ENCODE measurements at places on chromosomes 16 and 17.
A peak's percentile ranks its signal among the peaks of the same experiment; 100 is the strongest.

DNA sequence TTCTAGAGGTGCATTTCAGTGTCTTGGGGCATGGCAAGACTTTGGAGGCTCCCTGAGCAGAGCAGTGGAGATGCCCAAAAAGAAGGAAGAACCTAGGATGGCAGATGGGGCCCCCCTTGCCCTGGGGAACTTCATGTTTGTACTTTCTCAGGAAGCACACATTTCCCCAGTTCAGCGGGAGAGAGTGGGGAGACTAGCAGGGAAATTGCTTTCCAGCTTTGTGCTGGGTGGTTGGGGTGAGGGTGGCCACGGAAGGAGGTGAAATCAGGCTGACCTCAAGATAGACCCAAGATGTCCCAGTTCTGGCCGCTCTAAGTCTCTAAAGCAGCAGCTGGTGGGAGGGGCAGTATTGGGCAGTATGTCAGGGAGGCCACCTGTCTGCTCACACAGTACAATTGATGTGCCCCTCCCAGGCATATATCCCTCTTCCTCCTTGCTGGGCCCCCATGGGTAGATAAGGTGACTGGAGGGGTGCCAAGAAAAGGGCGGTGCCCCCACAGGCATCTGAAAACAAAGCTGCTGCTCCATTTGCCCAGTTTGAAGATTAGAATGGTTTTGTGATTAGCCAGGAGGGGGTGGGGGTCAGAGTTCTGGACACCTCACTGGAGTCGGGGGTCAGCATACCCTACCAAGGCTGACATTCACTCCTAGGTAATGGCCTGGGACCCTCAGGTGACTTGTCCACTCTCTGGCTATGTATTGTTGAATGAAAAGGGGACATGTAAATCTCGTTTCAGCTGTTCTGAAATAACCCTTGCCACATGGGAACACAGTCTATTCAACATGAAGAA is 17.1 kb upstream of the NAGLU start:
- no peak for DNase-seq

- no peak for DNase-seq
Observed at GRCh38 chr17:13051915-13052314, 34.1 kb upstream of the ELAC2 start.

- peak; percentile 87 for DNase-seq
Observed at GRCh38 chr16:15650019-15650697, at the start of gene NDE1. Gene NDE1 (plus strand): TSS chr16:15650245. CDS start chr16:15664779, 14,534 bp downstream.

DNA sequence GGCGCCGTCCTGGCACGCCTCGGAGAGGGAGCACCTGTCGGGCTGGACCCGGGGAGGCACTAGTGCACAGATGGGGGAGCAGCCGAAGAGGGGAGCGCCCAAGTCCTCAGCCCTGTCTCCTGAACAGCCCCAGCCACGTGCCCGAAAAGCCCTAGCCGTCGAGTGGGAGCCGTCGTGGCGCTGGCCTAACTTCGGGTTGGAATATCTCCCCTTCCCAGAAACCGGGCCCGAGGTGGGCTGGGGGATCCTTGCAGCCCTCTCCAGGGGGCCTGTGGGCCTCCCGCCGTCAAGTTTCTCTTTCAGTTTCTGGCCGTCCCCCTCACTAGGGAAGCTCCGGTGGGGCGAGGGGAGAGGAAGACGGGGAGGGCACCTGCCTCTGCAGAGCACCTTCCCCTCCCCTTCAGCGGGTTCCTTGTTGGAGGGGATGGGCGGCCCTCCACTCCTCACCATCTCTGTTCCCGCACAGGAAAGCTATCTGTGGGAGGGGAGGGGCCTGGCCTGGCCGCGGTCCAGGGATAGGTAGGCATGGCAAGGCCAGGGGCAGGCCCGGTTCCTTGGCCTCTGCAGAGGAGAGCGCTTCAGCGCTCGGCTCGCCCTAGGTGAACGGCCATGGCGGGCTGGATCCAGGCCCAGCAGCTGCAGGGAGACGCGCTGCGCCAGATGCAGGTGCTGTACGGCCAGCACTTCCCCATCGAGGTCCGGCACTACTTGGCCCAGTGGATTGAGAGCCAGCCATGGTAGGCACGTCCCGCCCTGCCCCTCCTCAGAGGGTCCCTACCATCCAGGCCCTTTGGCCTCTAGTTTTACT is 709 bp downstream of the STAT5A start:
- DNase-seq, result peak; percentile 62

DNA sequence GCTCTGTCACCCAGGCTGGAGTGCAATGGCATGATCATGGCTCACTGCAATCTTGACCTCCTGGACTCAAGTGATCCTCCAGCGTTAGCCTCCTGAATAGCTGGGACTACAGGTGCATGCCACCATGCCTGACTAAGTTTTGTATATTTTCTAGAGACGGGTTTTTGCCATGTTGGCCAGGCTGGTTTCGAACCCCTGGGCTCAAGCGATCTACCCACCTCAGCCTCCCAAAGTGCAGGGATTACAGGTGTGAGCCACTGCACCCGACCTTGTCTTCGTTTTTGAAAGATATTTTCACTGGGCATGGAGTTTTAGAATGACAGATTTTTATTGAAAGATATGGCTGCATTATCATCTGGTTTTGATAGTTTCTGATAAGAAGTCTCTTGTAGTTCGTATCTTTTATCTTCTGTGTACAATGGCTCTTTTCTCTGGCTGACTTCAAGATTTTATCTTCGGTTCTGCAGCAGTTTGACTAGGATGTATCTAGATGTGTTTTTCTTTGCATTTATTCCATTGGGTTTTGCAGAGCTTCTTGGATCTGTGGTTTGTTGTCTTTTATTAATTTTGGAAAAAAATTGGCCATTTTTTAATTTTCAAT is 14.6 kb downstream of the ADGRG5 start:
- no peak for DNase-seq

GRCh38 chr17:79073706-79074088 is 927 bp upstream of the ENGASE start:
- no peak for DNase-seq

DNA sequence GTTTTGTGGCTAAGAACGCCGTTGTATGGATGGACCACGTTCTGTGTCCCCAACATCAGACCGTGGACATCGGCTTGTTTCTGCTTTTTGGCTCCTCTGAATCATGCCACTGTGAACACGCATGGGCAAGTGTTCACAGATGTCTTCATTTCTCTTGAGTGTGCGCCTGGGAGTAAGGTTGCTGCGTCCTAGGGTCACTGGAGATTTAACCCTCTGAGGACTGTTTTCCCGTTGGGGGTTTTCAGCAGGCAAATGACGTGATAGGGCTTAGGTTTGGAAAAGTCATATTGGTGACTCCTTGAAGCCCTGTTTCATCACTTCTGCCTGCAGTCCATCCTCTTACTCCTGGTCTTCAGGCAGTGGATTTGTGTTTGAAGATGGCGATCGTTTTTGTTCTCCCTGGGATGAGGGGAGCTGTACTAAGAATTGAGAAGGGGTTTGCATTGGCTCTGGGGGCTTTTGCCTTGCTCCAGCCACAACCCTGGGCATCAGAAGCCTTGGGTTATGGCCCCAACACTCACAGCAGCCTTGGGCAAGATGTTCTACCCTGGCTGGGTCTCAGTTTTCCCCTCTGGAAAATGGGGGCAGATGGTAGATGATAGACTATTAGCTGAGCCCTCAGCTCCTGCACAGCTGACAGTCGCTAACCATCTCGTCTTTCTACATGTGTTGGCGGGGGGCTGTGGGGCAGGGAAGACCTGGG is 67.2 kb upstream of the CIBAR2 start:
- DNase-seq, result no peak

- no peak for DNase-seq
Observed at GRCh38 chr17:72128039-72128438, 7.2 kb downstream of the SOX9 start.

DNA sequence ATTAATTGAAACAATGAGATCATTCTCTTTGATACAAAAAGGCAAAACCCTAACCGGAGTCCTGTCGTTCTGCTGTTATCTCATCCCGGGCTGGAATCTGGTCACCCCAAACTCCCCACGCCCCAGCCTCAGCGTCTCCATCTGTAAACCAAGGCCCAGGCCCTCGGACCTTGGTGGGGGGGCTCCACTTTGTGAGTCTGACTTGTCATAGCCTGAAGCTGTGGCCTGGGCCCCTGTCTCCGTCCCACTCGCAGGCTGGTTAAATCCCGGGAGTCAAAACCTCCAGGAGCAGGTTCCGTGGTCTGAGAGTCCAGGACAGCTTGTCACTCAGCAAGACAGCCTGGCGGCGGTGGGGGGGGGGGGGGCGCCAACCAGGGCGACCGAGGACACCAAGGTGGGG is 50.0 kb downstream of the SLC7A5 start:
- no peak for DNase-seq

DNA sequence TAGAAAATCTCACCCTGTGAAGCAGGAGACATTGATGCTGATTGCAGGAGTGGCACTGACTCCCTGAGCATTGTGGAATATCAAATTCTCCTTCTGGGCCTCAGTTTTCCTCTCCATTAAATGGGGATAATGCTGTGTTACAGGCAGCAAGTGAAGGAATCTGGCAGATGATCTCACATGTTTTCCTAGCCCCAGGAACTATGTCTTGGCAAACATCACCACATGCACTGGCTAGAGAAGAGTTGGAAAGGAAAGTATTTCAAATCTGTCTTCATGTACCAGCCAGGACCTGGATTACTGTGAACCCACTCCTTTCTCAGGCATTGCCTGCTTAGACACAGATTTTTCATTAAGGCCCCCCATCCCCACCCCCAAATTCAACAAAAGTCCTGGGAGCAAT is 13.6 kb upstream of the CCL8 start:
- DNase-seq, result no peak

- DNase-seq, result no peak
Observed at GRCh38 chr17:27346228-27346899, 52.5 kb downstream of the WSB1 start.

- DNase-seq, result no peak
Observed at GRCh38 chr16:17497648-17498047, 26.9 kb upstream of the XYLT1 start.

DNA sequence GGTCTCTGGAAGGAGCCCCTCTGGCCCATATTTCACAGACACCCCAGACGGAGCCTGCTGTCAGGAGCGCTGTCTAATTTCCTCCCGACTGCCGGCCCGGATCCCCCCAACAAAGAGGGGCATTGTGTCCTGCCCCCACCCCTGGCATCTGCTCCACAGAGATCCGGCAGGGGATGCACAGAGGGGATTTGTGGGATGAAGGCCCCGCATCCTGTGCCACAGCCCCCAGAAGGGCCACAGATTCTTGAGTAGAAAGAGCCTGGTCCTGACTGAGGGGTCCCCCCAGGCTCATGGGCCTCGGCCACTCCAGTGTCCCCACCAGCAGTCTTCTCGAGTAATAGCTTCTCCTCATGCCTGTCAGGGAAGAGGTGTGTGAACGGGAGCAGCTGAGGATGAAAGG is 29.5 kb downstream of the MEOX1 start:
- no peak for DNase-seq

All from stimulated activated CD4-positive, alpha-beta T cell treated with anti-CD3 and anti-CD28 coated beads, Interleukin-4, amount 100 ng/mL, for 24 hours (primary cell).